Upper lobe of left lung (tissue), 6 donors: ENCODE measurements at places on chromosomes 11 and 22. TPM values are rescaled to one million over a fixed set of nuclear protein-coding genes. Genes with fewer than 3 reads are reported as not detected.
A peak's percentile ranks its signal among the peaks of the same experiment; 100 is the strongest.

The RGL4 gene
- total RNA-seq, result 2.6 TPM

The XKR3 gene
- total RNA-seq, result not detected

DNA sequence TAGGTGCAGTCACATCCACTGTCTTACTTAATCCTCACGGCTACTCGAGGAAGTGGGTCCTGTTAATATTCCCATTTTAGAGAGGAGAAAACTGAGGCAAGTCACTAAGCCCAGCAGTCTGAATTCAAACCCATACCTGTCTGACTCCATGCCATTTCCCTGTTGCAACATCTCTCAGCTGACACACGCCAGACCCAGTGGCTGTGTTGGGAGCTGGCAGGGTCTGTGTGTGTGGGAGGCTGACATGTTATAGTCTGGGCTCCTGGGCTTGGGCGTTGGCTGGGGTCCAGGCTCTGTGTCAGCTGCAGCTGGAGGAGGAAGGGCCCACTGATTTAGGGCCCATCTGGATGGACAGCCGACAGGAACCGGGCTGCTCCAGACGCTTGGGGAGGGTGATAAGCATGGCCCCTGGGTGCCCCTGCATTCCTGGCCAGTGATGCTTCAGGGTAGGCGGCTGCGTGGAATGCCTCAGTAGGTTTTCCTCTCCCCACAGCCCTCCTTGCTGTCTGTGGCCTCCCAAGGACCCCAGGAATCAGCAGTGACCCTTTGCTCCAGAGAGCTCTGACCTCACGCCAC lies 562.5 kb downstream of the MN1 start:
- peak; percentile 56 for DNase-seq
- no peaks in the 10 kb centered on the region for H3K4me1 ChIP-seq
- no peak overlapping the region for H3K27ac ChIP-seq
- no peak overlapping the region for H3K4me3 ChIP-seq
- no peaks in the 10 kb centered on the region for H3K27me3 ChIP-seq

DNA sequence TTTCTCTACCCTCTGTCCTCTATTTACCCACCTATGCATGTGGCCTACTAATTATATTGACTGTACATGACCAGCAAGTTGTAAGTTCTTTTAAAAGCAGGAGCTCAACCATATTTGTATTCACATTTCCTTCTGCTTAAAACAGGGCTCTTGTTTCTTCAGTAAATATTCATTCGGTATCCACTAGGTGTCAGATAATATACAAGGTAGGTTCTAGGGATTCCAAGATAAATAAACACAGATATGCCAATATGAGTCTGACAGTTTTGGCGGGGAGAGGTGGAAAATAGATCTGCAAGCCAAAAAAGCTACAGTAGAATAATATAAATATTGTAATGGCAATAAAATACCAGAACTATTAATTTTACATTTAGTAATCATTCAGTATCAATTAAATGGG lies 15.3 kb upstream of the RAB30 start:
- no peaks in the 10 kb centered on the region for H3K27me3 ChIP-seq
- H3K36me3 ChIP-seq, result no peaks in the 10 kb centered on the region
- DNase-seq, result no peak
- H3K4me3 ChIP-seq, result no peak overlapping the region

GRCh38 chr22:32407312-32407711 lies 4.7 kb downstream of the RTCB start:
- no peak for DNase-seq
- peaks cover 14% of the 10 kb centered on the region for H3K4me1 ChIP-seq
- H3K36me3 ChIP-seq, result peaks cover 41% of the 10 kb centered on the region

DNA sequence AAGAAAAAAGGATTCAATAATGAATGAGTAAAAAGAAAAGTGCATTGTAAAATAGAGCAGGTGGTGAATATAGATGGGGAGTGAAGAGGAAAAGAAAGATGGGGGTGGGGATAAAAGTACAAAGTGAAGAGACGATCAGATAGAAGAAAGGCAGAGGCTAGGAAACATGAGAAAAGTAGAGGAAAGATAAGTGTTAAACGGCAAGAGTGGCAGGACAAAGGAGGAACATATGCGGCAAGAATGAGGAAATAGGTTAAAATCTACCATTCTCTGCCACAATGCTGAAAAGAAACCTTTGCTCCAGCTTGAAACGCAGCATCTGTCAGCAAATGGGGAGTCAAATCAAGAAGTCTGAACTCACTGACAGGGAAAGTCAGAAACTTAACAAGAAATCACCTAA lies 6.8 kb downstream of the FUT4 start:
- no peak overlapping the region for H3K27ac ChIP-seq
- H3K27me3 ChIP-seq, result no peaks in the 10 kb centered on the region
- no peak for DNase-seq
- H3K4me3 ChIP-seq, result no peak overlapping the region

DNA sequence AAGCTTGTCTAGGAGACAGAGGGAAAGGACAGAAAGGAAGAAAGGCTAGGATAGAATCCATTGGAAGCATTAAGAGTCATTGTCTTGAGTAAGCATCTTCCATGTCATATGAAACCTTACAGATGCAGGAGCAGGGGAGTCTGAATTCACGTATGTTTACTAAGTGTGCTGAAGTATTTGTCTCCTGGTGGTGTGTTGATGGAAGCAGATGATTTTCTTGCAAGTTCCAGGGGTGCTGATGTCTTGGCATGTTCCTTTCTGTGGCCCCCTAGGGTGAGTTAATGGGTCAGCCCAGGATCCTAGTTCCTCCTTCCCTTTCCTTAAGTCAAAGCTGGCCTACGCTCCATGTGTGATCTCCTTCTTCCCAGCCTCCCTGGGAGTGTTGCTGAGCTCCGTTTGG lies 110.2 kb downstream of the TEAD1 start:
- no peaks in the 10 kb centered on the region for H3K27me3 ChIP-seq
- no peak overlapping the region for H3K27ac ChIP-seq
- DNase-seq, result no peak
- H3K36me3 ChIP-seq, result no peaks in the 10 kb centered on the region
- H3K4me3 ChIP-seq, result no peak overlapping the region

- no peaks in the 10 kb centered on the region for H3K4me1 ChIP-seq
- H3K36me3 ChIP-seq, result no peaks in the 10 kb centered on the region
- no peaks in the 10 kb centered on the region for H3K27me3 ChIP-seq
Measured at GRCh38 chr11:23006730-23007129, 146.5 kb upstream of the CCDC179 start.

The MLC1 gene
- total RNA-seq, result 1.2 TPM

DNA sequence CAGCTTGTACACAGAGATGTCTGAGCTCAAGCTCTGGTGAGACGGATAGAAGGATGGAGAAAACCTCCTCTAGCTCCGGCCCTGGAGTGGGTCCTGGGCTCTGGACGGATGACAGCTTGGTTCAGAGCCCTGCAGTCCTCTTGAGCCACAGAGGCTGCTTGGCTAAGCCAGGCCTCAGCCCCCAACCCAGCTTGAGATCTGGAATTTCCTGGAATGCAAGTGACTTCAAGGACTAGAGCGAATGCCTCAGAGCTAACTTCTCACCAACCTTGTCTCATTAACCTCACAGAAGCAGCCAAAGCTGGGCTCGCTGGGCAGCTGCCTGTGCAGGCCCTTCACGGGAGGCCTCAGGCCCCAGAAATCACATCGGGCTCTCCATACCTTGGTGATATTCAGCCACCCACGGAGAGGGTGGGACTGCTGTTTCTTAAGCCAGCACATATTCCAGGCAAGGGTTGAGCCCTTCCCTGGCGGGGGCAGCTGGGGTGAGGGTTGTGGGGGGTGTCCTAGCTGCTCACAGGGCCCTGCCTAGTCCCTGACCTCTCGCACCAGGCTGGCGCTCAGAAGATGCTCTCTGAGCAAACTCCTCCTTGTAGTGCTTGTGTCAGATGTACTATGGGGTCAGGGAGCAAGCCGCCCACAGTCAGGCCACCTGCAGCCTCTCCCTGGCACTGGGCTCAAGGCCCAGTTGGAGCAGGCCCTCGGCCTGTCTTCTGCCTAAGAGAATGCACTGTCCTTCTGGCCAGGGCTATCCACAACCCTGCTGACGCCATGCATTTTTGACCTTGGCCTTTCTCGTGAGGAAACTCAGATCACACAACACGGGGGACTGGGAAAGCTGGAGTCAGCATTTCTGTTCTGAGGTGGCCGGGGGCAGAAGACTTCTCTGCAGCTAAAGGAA lies 73.6 kb upstream of the TTLL12 start:
- no peaks in the 10 kb centered on the region for H3K27me3 ChIP-seq
- no peak overlapping the region for H3K27ac ChIP-seq
- no peak overlapping the region for H3K4me3 ChIP-seq
- no peaks in the 10 kb centered on the region for H3K36me3 ChIP-seq

DNA sequence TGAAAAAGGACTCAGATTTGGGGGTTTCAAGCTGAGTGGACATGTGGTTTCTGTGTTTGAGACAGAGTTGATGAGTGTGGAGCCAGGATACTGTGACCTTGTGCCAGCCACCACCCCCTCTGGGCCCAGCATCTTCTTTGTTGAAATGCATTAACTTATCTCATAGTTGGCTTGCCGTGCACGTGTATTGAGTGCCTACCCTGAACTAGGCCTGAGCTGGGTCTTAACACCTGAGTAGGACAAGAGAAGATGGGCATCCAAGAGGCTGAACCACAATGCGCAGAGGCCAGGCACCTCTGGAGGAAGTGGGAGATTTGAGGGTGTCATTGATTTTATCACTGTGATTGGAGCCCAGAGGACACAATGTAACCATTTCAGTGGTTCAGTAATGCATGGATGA lies 117.6 kb upstream of the CRYBB3 start:
- H3K4me1 ChIP-seq, result peaks cover 6% of the 10 kb centered on the region
- no peak overlapping the region for H3K4me3 ChIP-seq
- H3K27ac ChIP-seq, result no peak overlapping the region
- H3K36me3 ChIP-seq, result no peaks in the 10 kb centered on the region
- H3K27me3 ChIP-seq, result no peaks in the 10 kb centered on the region

DNA sequence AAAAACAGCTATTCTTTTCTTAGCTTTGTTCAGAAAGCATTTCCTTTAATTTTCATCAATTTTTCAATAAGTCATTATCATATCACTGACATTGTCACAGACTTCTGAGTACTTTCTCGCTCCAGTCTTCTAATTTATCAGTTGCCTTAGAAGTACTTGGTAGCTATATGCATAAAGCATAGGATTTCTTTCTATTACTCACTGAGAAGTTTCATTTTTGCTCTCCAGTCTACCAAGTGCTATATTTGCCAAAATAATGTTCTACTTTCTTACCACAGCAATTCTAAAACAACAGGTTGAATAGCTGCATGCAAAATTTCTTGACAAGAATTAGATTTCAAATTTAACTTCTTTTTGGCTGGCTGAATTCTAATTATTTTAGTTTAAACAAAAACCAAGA lies 116.3 kb downstream of the STK33 start:
- no peaks in the 10 kb centered on the region for H3K27me3 ChIP-seq
- H3K4me3 ChIP-seq, result no peak overlapping the region
- no peaks in the 10 kb centered on the region for H3K36me3 ChIP-seq
- DNase-seq, result no peak
- H3K4me1 ChIP-seq, result no peaks in the 10 kb centered on the region
- no peak overlapping the region for H3K27ac ChIP-seq

GRCh38 chr11:72743321-72744221 lies 8.6 kb downstream of the ARAP1 start:
- peak overlapping the region; percentile 91 for H3K27ac ChIP-seq
- DNase-seq, result no peak
- H3K4me1 ChIP-seq, result peaks cover 85% of the 10 kb centered on the region
- H3K36me3 ChIP-seq, result no peaks in the 10 kb centered on the region
- no peak overlapping the region for H3K4me3 ChIP-seq

The CHST1 gene
- 1.6 TPM for total RNA-seq

The TYR gene
- not detected for total RNA-seq

The OR5B21 gene
- not detected for total RNA-seq

GRCh38 chr11:82356316-82356715 lies 377.3 kb downstream of the FAM181B start:
- no peaks in the 10 kb centered on the region for H3K36me3 ChIP-seq
- no peaks in the 10 kb centered on the region for H3K4me1 ChIP-seq
- no peak overlapping the region for H3K27ac ChIP-seq
- DNase-seq, result no peak
- H3K27me3 ChIP-seq, result no peaks in the 10 kb centered on the region

DNA sequence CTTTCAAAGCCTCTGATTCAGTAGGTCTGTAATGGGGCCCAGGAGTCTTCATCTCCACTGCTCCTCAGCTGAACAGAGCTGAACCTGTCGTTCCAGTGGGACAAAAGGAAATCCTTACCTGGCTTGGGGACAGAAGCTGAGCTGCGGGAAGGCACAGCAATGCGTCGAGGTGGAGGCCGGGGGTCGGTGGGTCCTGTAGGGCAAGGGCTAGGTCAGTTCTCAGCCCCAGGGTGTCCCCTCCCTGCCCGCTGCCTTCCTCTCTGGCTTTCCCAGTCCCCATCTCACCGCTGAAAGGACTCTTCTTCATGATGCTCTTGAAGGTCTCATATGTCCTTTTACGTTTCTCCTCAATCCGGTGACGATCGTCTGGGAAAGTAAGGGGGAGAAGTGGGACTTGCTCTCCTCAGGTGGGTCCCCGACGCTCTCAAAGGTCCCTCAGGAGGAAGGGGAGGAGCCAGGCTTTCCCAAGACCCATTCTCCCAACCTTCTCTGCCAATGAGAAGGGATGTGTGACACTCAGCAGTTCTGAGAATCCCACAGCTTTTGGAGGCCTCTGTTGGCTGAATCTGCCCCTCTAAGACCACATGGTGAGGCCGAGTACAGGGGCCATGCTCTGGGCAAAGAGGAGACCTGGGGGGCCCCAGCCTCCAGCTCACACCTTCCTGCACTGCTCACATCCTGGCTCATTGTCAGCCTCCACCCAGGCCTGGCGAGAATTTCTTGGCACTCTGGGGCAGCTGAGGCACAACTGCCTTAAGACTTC lies 7.0 kb downstream of the RELA start:
- H3K4me1 ChIP-seq, result peaks cover 46% of the 10 kb centered on the region
- no peak overlapping the region for H3K4me3 ChIP-seq
- H3K27ac ChIP-seq, result no peak overlapping the region

- no peaks in the 10 kb centered on the region for H3K27me3 ChIP-seq
- DNase-seq, result no peak
- peaks cover 54% of the 10 kb centered on the region for H3K36me3 ChIP-seq
- peaks cover 5% of the 10 kb centered on the region for H3K4me1 ChIP-seq
- no peak overlapping the region for H3K27ac ChIP-seq
Measured at GRCh38 chr11:118657238-118657637, 22.2 kb downstream of the TREH start.

- peak; percentile 90 for DNase-seq
- H3K4me3 ChIP-seq, result peak within 1 kb of the TSS; percentile 22
- H3K36me3 ChIP-seq, result no peaks in the 10 kb centered on the region
- H3K27ac ChIP-seq, result no peak within 1 kb of the TSS
- peaks cover 15% of the 10 kb centered on the region for H3K4me1 ChIP-seq
Measured at GRCh38 chr11:104164028-104164520, at the start of gene PDGFD. PDGFD (minus strand) TSS chr11:104164147.

GRCh38 chr22:38204784-38205183 lies 3.0 kb downstream of the MAFF start:
- H3K36me3 ChIP-seq, result no peaks in the 10 kb centered on the region
- peaks cover 30% of the 10 kb centered on the region for H3K4me1 ChIP-seq
- no peaks in the 10 kb centered on the region for H3K27me3 ChIP-seq
- DNase-seq, result no peak
- no peak overlapping the region for H3K4me3 ChIP-seq
- H3K27ac ChIP-seq, result peak overlapping the region; percentile 96

The SERPIND1 gene
- total RNA-seq, result not detected
